CD4-positive, alpha-beta T cell treated with Interleukin-2 at 100 ng/mL for 4 hours (primary cell): ENCODE measurements at places on chromosomes 5 and 9.
A peak's percentile ranks its signal among the peaks of the same experiment; 100 is the strongest.

GRCh38 chr5:36928947-36929346, 52.4 kb downstream of the NIPBL start:
- peak; percentile 38 for DNase-seq

DNA sequence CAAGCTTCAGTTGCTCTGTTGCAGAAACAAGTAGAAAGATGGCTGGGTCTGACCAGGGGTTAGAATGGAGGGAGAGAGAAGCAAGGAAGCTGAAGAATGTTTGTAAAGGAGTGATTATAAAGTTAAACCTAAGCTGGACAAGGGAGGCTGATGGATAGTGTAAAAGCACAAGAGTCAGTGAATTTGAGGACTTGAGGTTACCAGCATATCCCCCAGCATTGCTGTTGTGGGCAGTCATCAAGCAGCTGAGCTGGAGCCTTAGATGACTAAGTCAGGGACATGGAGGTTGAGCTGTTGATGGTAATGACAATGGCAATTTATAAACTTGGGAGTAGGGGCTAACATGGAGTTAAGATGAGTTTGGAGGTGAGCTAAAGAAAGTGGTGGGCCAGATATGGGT, 131.5 kb downstream of the ERCC6L2 start:
- DNase-seq: no peak

GRCh38 chr9:26802921-26803320, 89.7 kb downstream of the CAAP1 start:
- DNase-seq: no peak

GRCh38 chr9:115148721-115149120, 30.8 kb upstream of the TNC start:
- DNase-seq: no peak

DNA sequence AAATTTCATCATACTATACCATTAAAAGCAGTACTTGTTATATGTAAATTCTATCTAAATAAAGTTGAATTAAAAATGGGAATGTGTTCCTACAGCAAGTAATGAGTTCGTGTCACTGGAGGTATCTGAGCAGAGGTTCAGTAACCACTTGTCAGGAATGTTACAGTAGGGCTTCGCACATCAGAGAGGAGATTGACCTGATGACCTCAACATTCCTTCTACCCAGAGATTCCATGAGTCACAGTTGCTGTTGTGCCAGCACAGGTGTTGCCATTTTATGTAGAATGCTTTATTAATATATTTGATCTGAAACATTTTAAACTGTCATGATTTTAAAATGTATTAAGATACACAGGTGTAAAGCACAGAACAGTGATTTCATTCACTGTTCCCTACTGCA, 60.3 kb downstream of the STX17 start:
- DNase-seq: no peak

- DNase-seq: no peak
Observed at GRCh38 chr9:105959531-105959930, 265.2 kb downstream of the TMEM38B start.

GRCh38 chr9:83986765-83987401, 6.3 kb downstream of the RMI1 start:
- DNase-seq: peak; percentile 26

DNA sequence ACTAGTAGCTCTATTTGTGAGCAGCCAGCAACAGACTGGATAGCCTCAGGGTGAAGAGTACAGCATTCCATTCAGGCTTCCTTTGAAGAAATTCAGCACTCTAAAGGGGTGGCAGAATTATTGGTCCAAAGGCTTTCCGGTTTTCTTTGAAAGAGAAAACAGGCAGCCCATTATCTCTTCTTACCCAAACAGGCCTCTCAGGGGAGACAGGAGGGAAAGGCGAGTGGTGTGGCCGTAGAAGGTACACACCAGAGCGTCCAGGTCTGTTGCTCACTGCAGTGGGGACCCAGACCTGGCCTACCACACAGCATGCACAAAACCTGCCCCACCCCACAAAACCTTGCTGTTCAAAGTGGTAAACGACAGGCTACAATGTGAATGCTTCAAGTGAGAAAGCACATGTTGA, 83.3 kb downstream of the ZNF608 start:
- DNase-seq: no peak

GRCh38 chr9:7210854-7211637, 453.3 kb downstream of the KDM4C start:
- no peak for DNase-seq

DNA sequence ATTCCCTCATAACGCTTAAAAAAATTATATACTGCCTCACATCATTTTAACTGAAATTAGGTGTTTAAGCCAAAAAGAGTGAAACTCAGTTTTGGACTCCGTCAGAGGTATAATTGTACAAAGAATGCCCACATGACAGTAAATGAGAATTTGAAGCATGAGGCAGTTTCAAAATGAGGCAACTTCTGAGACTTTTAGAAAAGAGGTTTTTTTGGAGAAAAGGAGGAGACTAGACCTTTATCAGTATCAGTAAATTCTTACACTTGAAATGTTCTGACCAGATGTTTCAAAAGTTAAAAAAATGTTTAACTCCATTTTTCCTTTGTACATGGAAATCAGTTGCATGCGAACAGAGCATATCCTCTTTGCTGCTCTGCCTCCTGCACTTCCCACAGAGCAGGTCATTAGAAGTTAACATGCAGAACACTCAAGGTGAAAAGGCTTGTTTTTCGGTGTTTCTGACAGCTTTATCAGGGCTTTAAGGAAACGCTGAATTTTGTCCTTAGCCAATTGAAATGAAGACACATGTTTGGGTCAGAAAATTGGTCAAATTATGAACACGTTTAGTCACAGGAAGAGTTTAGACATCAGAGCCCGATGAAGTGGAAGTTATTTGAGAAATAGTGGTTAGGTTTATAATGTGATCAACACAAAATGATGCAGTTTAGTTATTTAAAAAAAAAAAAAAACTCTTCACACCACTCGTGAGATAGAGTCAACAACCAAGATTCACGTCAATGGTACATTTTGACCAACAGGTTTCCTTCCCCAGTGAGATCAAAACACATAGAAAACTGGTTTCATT, 59.5 kb downstream of the PIK3R1 start:
- DNase-seq: peak; percentile 54

GRCh38 chr5:153187503-153187902, 303.0 kb upstream of the GRIA1 start:
- DNase-seq: no peak

DNA sequence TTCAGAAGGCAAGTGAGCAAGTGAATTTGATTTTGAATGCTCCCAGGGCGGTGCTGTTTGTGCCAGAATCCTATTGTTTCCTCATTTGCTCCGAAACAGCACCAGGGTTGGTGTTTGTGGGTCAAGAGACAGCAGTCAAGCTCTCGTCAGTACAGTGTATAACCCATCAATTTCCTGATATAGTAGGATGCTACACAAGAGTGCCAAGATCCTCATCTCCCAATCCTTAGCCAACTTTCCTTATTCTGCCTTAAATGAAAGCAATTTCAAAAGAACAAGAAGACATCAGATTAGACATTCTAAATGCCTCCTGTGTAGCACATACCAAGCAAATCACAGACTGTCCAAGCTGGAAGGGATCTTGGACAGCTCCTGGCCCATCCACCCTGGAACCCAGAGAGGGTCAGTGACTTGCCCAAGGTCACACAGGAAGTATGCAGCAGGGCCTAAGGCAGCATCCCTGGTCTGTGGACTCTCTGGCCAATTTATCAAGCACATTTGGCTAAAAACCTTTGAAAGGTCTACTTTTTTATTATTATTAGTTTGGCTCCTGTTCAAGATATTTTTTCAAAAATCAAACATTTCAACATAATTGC, 4.5 kb downstream of the WHRN start:
- no peak for DNase-seq

DNA sequence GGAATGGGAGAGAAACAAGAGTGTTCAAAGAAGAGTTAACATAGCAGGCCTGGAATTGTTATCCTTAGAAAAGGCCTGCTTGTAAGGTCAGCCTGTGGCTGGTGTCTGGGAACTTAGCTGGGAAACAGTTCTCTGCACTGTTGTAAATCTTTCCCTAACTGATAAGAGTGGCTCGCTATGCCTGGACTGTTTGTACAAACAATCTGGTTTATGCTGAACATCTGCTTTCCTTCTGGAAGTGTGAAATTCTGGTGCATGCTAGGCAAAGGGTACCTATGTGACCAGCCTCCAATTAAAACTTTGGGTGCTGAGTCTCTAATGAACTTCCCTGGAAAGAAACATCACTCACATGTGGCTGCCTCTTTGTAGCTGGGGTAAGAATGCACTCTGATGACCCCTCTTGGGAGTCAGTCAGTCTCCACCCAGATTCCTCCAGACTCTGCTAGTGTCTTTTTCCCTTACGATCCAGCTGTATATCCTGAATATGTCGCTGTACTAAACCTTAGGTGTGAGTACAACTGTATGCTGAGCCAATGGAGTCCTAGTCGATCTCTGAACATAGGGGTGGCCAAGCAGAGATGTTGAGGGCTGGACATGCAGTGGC, 16.5 kb downstream of the SPARC start:
- no peak for DNase-seq

GRCh38 chr5:33929925-33930690, 6.1 kb upstream of the RXFP3 start:
- DNase-seq: no peak

DNA sequence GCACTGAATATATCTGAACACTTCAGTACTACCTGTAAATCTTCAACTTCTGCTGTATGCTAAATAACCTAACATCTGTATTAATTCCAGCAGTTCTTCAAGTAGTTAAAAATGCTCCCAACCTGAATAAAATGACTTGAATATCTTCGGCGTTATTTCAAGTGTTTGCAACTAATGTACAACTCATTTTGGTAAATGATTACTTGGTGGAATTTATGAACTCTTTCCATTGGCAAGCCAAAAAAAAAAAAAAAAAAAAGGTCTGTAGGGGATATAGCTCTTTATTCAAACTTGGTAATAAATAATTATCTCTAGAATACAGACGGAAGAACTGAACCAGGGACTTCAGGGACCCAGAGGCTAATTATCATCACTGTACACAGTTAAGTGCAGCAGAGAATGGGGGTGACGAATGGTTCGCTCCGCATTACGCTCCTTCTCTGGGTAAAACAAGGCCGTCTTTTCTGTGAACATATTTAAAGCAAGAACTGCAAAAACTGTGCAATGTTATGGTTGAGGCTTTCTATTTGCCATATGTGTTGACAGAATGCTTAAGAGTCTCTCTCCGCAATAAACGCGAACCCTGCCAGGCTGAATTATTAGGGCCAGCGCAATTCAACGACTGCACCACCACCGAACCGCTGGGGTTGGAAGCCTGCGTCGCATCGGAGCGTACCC, 1.9 kb upstream of the ERBIN start:
- no peak for DNase-seq

GRCh38 chr5:120464627-120465435, 731 bp downstream of the PRR16 start:
- no peak for DNase-seq

DNA sequence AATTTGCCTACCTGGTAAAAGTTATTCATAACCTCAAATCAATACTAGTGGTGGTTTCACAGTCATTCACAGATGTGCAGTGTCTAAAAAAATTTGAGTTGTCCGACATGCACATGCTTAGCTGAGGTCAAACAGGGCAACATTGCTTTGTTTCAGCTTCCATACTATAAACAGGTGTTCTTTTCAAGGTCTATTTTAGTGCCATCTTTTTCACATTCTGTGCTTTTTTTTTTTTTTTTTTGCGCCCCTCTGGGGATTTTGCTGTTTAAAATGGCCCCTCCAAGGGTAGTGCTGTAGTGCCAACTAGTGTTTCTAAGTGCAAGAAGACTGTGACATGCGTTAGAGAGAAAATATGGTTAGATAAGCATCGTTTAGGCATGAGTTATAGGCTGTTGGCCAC, 14.5 kb downstream of the PHAX start:
- no peak for DNase-seq

DNA sequence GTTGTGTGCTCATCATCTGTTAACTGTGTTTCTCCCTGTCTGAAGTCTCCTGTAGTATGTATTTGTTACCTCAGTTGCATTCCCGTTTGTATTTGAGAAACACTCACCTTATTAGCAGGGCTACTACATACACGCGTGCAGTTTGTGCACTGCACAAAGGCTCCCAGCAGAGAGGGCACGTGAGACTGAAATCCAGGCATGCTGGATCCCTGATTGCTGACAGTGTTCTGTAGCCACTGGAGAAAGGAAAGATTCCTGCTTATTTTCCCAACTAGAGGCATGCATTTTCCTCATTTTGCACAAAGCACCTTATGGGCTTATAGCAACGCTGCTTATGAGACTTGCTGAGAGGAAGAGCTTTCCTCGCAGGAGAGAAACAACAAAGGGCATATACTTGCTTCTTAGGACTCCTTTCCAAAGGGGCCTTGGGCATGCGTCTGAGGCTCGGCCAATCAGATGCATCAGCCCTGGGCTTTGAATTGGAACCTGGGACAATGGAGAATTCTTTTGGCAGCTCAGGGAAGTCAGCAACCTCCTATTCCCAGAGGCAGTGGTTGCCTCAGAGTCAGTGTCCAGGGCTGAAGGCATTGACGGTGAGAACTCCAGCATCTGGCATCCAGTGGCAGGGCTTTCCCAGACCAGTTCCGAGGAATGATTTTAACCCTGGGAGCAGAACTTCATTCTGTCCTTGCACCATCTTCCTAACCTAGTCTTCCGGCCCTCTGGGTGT, 9.9 kb upstream of the MEGF10 start:
- no peak for DNase-seq

DNA sequence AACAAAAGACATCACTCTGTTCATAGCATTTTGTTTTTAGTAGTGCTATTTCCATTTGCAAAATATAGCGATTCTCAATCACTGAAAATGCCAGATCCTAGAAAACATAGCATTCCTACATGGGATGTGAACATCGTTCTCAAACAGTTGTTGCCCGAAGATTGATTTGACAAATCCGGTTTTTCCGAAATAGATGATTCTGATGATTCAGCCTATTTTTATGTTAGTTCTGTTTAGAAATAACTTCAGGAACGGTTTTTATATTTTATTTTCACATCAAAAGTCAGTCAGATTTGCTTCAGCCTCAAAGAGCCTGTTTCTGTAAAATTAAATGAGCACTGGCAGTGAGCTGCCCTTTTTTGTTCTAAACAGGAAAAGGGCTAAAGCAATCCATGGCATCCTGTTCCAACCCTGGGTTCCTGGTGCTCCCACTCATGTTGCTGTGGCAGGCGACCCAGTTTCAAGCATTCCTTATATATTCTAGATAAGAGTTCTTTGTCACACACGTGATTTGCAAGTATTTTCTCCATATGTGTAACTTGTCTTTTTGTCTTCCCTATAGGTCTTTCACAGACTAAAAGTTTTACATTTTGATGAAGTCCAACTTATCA, 14.2 kb upstream of the PSIP1 start:
- no peak for DNase-seq

- DNase-seq: no peak
Observed at GRCh38 chr5:157888814-157889532, 30.0 kb upstream of the CLINT1 start.
